Skin of body (tissue), 3 donors: ENCODE measurements at places on chromosomes 12 and 14. TPM values are rescaled to one million over a fixed set of nuclear protein-coding genes. Genes with fewer than 3 reads are reported as not detected.

Gene ASCL1
- total RNA-seq, result not detected

Gene TGM1
- 26.1 TPM for total RNA-seq

Gene GLIPR1L1
- total RNA-seq, result not detected

Gene DTX3
- 16.6 TPM for total RNA-seq

Gene KRT2
- 12.1 TPM for total RNA-seq

Gene CLEC4C
- total RNA-seq, result 0.30 TPM
